ENCODE measurements at places on chromosomes 5 and 9.

DNA sequence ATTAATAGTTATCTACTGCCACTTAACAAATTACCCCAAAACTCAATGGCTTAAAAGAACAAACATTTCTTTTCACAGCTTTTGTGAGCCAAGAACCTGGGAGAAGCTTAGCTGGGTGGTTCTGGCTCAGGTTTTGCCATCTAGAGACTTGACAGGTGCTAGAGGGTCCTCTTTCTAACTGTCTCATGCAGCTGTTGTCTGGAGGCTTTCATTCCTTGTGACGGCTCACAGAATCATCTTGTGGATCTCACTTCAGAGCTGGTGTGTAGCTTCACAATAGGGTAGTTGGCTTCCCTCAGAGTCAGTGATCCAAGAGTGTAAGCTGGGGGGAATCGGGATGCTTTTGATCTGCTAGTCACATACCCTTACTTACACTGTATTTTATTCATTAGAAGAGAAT, 81.2 kb upstream of the APC start:
- DNase-seq, result no peak

- DNase-seq, result no peak
These were observed 8.4 kb upstream of the TOR1B start for GRCh38 chr9:129794549-129794948.

DNA sequence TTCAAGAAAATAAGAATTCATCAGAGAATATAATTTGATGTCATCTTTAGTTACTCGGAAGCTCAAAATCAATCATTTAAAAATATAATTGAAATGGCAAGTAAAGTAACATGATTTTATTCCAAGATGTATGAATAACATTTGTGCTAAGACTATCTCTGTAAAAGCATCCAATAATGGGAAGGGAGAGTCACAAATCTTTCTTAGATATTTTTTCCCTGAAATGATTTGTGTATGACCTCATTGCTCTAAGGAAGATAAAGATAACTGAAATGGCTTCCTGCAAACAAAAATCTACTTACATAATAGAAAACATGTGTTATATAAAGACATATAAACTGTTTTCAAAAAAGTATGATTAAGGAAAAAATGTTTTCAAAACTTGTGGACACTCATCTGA, 97.4 kb upstream of the FGF10 start:
- DNase-seq, result no peak

- no peak for DNase-seq
These were observed 5.6 kb upstream of the PAM start for GRCh38 chr5:102749416-102750030.

DNA sequence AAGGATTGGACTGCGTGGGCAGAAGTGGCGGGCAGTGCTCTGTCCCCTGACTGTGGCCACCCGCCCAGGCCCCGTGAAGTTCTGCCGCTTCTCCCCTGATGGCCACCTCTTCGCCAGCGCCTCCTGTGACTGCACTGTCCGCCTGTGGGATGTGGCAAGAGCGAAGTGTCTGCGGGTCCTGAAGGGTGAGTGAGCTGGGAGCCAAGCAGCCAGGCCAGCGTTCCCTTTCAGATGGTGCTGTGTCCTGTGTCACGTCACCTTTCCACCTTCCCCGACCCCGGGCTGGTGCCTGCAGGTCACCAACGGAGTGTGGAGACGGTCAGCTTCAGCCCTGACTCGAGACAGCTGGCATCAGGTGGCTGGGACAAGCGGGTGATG, 2.3 kb downstream of the WDR38 start:
- no peak for DNase-seq

DNA sequence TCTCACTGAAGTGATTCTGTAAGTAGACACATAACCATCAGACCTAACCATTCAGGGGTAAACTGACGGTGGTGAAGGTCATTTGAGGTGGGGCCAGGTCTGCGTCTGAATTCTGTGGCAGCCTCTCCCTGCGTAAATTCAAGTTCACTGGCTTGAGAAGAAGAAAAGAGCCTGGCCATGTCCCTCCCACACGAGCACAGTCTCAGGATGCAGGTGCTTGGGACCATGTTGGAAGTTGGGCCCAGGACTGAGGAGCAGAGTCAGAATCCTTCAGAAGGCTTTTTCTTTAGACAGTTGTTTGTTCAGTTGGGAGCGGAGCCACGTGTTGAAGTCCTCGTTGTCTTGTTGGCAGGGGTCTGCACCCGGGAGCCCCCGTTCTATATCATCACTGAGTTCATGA, 24.1 kb downstream of the QRFP start:
- no peak for DNase-seq

- no peak for DNase-seq
These were observed 357.8 kb downstream of the CETN3 start for GRCh38 chr5:90051756-90052155.

DNA sequence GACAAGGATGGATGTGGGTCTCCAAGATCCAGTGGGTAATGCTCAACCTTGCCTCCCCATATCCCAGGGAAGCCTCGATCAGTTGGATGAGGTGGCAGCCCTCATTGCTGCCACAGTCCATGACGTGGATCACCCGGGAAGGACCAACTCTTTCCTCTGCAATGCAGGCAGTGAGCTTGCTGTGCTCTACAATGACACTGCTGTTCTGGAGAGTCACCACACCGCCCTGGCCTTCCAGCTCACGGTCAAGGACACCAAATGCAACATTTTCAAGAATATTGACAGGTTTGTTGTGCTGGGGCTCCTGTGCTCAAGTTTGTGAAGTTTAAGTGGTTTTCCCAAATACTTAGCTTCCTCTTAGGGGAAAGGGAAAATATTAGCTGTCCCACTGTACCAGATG, 74.0 kb downstream of the WDR41 start:
- no peak for DNase-seq

DNA sequence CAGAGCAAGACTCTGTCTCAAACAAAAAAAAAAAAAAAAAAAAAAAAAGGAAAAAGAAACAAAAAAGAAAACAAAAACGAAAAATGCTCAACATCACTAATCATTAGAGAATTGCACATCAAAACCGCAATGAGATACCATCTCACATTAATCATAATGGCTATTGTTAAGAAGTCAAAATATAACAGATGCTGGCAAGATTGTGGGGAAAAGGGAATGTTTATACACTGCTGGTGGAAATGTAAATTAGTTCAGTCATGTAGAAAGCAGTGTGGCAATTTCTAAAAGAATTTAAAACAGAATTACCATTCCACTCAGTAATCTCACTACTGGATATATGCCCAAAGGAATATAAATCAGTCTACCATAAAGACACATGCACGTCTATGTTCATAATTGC, 50.4 kb upstream of the PRR16 start:
- DNase-seq, result no peak

GRCh38 chr5:10653751-10654400, 90.0 kb downstream of the ANKRD33B start:
- DNase-seq, result no peak

- no peak for DNase-seq
These were observed 594.5 kb upstream of the ARRDC3 start for GRCh38 chr5:91977579-91977978.

DNA sequence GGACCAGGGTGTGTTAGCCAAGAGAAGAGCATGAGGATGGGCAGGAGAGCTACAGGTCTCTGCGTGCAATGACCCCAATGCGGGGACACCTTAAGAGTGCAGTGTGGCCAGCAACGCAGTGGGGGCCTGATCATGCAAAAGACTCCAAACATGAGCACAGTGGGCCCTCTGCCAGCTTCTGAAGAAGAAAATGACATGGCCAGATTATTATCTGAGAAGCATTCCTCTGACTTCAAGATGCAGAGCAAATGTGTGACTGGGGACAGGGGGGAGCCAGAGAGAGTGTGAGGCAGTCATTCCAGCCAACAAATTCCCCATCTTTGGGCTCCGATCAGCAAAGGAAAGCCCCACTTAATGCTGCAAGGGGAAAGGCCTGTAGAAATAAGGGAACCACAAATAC, 229.4 kb downstream of the CDK5RAP2 start:
- no peak for DNase-seq

- no peak for DNase-seq
These were observed 267.6 kb downstream of the KCTD16 start for GRCh38 chr5:144438237-144438636.

DNA sequence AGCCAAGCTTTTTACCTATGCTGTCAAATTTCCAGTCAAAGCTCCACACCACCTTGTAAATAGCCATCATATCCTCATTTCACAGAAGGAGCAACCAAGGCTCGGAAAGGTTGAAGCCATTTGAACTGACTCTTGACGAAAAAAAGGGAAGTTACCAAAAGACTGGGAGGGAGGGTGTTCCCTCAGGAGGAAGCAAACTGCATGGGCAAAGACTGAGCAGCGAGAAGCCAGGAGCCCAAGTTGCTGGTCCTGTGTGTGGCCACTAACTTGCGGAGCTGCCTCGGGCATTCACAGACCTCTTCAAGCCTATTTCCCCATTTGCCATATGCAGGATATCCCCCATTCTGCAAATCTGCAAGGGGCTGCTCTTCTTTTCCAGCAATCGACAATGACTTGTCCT, 37.4 kb downstream of the TTLL11 start:
- peak; percentile 51 for DNase-seq

DNA sequence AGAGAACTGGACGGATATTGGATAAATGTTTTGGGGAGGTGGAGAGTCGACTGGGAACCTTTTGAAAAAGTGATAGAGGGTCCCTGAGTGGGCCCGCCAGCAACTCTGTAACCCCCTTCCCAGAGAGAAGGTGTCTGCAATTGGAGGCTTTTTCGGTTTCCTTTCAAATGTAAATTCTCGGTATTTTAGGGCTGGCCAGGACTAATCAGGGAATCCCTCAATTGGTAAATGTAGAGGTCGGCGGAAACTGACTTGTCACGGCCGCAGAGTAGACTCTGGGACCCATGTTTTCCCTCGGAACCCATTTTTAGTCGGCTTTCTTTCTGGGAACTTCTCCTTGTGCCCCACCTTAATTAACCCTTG, 524 bp downstream of the CCNB1 start:
- peak; percentile 65 for DNase-seq

DNA sequence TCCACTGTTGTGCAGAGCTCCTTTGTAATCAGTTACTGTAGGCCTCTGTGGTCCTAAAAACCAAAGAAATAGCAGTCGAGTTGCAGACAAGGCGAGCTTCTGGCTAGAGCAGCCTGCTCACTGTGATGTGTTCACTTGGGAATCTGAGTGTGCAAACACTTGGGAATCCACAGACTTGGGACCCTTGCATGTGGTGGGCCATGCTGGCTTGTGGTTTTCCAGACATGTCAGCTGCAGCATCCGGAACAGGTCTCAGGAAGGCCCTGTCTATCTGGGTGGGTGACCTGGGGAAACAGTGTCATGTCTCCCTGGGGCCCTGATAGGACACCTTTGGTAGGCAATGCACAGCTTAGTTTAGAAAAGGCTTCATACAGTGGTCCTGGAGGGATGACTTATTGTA, 66.4 kb downstream of the WWC1 start:
- DNase-seq, result no peak

- no peak for DNase-seq
These were observed 166.8 kb downstream of the ATP10B start for GRCh38 chr5:160685219-160685618.

DNA sequence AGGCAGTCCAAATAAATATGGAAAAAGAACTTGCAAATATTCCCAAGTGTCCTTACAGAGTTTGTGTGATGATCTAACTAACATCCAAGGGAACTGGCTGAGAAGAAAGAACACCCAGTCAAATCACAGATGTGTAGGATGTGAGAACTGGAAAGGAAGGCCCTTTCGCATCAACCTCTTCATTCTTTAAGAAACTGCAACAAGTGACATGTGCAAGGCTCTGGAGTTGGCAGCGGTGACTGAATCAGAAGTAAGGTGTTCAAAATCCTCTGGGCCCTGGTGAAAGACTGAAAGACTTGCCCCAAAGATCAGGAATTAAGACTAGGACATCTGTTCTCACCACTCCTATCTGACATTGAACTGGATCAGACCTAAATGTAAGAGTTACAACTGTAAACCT, 88.7 kb downstream of the RAPGEF1 start:
- no peak for DNase-seq

GRCh38 chr5:157912621-157913325, 53.8 kb upstream of the CLINT1 start:
- no peak for DNase-seq

DNA sequence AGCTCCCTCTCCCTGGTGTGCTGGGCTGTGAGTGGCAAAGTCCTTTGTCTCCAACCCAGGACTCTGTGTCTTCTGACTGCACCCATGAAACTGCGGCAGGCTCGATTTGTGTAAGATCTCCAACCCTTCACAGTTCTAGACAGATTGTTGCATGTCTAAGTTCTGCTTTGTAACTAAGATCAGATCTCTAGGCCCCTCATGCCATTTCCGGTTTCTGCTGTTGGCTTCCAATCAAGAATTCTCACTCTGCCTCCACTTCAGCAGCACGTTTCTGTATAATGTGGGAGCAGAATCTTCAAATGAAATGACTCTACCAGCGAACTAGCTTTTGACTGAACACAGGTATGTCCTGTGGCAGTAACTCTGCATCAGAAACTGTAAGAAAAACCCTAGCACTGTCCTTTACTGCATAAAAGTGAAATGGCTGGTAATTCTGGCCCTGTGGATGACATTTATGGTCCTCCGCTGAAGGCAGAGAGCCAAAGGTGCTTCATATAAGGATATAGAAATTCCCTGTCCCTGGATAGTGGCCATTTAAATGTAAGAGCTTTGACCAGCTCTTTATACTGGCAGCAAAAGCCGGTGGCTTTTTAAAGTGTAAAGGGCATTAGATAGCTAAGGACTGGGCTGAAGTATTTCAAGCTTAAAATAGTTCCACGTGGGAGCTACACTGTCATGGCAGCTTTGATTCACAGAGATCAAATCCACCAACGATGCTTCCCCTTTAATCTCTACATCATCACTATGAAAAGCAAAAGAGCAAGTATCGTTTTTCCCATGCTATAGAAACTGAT, 319.0 kb upstream of the CDH6 start:
- no peak for DNase-seq

- DNase-seq, result no peak
These were observed 14.6 kb upstream of the LMX1B start for GRCh38 chr9:126599047-126599650.

DNA sequence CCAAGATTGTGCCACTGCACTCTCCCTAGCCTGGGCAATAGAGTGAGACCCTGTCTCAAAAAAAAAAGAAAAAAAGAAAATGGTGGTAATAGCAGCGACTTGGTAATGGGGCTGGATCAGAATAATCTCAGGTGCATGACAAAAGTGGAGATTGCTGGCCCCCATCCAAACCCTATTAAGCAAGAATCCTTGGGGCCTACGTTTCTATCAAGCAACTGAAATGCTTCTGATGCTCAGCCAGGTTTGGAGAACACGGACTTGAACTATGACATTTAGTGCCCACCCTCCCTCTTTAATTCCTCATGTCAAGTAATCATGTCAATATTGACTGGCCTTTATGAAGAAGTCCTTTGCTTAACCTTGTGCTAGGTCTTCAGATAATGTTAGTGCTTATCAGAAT, 6.6 kb downstream of the C5orf52 start:
- DNase-seq, result no peak

GRCh38 chr5:90876366-90876765, 317.8 kb downstream of the ADGRV1 start:
- DNase-seq, result no peak

DNA sequence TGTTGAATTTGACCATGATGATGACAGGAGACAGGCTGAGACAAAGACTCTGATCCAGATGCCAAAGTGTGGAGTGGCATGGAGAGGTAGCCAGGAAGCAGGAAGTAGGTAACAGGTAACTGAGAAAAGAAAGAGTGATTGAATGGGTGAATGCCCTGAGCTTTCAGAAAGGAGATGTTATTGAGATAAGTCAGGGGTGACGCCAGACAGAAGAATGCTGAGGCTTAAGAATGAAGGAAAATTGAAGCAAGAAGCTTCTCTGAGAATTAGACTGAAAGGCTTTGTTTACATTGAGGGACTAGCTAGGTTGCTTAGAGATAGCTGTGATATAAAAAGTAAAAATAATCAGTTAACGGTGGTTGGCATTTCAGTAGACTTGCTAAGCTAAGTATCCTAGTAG, 165.7 kb downstream of the PSAT1 start:
- DNase-seq, result no peak

All from suppressor macrophage treated with lipopolysaccharide for 1 hour (primary cell).